CMK (cell line): ENCODE measurements at places on chromosomes 1 and 21.

DNA sequence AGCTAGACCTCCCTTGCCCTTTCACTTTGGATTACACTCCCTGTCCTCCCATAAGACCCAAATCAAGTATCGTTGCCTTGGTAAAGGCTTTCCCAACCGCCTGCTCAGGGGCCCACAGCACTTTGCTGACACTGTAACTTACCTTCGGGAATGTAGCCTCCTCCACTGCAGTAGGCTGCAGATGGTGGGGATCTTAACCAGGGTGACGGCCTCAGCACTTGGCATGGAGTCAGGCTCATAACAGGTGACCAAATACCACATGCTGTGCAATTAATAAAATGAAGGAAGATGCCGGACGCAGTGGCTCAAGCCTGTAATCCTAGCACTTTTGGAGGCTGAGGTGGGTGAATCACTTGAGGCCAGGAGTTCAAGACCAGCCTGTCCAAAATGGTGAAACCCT is 88.7 kb upstream of the IRF2BP2 start:
- DNase-seq: no peak

GRCh38 chr1:169513208-169513607 is 27.5 kb upstream of the SLC19A2 start:
- no peak for DNase-seq

DNA sequence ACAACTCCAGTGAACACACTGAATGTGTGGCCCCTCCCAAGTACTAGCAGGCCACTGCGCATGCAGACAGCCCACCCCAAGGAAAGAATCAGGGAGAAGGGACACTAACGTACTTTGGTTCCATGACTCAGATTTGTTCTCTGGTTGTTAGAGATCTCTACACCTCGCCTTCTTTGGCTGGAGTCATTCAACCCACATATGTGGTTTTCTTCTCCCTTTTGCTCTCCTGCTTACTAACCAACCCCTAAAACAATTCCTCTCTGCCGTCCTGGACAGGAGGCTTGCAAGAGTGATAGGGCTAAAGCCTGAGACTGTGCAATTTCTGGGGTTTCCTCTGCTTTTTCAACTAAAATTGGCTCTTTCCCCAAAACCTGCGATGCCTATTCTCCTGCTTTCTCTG is 5.7 kb upstream of the CD48 start:
- DNase-seq: no peak

DNA sequence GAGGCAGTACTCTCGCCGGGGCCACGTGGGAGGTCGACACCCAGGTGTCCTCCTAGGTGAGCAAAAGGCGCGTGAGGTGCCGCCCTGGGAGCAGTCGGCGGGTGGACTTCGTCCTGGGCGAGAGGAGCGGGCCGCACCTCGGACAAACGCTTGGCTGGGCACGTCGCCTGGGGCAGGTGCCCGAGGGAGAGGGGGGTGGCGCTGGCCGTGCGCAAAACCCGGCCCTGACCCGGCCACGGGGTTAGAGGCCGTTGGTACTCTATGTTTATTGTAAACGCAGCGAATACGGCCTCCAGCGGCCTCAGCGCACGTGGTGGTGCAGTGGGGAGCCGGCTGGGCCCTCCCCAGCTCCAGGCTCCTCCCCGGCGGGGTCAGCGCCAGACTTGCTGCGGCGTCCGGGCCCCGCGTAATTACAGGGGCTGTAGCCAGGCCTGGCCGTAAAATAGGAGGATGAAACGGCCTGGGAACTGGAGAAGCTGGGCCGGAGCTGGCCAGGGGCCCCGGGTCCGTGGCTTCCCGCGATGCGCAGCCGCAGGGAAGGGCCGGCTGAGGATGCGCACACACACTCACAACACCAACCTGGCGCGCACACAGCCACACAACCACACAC is 1.6 kb upstream of the EFNA1 start:
- DNase-seq: no peak

DNA sequence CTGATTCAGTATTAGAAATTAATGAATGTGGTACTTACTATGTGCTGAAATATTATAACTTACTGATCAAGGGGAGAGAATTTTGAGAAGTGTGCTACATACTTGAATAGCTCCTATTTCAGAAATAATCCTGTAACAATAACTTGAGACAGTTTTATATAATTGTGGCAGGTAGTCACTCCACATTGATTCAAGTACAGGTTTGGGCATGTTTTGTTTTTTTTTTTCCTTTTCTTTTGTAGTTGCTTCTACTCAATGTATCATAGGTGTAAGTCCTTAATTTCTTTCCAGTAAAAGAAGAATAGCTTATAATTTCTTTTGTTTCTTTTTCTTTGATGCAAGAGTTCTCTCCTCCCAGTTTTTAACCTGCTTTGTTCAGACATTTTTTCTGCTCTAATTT is 86.1 kb upstream of the ADGRL2 start:
- DNase-seq: no peak
